ENCODE measurements at places on chromosomes 5 and 9.

GRCh38 chr5:87307796-87308423 lies 40.2 kb downstream of the RASA1 start:
- no peak for DNase-seq

DNA sequence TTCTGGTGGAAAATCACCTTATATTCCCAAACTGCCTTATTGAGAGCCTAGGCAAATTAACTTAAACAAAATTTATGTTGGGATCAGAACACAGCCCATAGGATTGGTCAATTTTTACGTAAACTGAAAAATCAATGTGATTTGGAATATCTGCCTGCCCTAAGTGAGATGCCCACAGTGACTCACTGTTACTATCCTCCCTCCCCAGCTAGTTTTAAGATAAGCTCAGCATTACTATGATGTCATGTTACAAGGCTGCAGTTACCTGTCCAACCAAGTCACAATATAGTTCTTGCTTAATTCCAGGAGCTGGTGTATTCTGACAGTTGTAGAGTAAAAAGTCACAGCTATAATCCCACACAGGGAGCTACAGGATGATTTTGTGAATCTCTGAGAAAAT lies 23.1 kb downstream of the SKP1 start:
- no peak for DNase-seq

DNA sequence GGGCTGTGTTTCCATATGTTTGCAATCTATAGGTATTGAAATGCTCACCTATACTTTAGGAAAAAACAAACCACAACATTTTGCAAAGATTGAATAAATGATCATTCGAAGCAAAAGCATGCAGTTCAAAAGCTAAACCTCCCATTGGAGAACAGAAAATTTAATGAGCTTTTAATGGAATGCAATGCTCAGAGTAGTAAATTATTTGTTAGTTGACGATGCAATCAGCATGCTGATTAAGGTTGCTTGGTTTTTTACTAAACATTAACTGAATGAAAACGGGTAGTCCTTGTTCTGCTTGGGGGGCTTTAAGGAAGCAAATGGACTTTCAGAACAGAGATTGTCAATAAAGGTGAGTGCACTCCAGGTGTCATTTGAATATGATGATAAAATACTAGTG lies 123.3 kb upstream of the TMEM161B start:
- DNase-seq, result no peak

DNA sequence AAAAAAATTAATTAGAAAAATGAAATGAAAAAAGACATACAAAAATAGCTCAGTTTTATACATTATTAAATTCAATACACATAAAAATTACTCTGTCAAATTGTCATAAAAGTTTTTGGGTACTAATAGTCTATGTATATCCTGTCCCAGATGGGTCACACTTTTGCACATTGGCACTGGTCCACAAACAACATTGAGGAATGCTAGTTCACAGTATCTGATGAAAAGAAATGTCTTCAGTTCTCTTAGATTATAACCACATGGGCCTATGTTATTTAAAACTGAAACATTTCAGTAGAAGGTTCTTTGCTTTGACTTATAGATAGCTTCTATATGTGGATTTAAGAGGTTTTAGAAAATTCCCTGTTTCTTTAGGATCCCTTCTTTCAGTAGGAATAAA lies 39.8 kb downstream of the LNPEP start:
- DNase-seq, result no peak

DNA sequence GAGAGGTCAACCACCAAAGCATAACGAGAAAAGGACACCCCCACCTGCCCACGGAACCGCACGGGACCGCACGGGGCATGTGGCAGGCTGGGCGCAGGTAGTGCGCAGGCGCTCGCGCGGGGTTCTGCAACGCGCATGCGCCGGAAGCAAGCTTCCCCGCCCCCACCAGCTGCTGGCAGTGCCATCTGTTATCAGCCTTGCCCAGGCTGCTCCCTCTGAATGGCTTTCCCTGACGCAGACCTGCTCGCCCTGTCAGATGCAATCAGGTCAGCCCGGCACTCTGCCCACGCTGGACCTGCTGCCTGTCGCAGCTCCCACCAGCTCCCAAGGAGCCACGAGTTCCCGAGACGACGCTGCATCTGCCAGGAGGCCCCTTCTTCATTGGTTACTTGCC lies 22.8 kb downstream of the PTCH1 start:
- DNase-seq, result no peak

DNA sequence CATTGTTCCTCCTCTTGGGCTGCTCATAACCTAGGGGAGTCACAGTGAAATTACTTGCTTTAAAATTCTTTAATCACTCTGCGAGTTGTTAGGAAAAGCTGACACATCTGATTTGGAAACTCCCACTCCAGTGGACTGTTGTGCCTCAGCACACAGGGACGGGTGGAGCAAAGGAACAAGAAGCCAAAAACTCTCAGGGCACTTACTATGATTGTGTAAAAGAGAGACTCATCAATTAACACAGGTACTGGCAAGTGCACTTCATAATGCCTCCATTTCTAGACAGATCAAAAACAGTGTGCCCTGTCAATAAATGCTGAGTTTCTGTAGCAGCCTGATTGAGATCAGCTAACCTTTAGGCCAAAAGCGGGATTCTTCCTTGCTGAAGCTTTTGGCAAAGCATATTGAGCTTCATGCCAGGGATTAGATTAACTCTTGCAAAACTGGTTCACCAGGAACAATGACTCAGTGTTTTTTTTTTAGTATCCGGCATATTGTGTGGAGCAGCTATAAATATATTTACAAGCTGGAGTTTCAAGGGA lies 55.9 kb downstream of the TMC1 start:
- no peak for DNase-seq

DNA sequence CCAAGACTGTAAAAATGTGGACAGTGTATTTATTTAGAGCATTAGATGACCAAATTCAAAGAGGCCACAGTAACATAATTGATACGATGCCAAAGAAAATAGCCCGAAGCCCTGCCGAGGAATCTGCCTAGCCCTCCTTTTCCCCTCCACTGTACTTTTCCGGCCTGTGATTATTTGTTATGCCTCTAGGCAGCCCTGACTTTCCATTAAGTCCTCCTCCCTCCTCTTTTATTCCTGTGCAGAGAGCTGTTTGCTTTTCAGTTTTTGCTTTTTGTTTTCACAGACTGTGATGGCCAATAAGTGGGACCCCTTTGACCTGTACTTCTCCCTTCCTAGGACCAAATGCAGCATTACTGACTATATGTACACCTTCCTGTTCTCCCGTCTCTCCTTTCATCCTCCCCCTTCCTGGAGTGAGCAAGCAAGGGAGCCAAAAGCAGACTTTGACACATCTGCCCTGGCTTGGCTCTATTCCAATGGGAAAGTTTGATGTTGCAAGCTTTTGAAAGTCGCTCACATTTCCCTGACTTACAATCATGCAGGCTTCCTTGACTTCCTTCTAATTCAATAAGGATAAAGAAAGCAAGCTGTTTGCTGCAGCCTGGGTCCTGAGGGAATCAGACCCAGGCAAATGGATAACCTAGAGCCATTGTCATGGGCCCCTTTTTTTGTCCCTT lies 76.1 kb downstream of the NREP start:
- no peak for DNase-seq

DNA sequence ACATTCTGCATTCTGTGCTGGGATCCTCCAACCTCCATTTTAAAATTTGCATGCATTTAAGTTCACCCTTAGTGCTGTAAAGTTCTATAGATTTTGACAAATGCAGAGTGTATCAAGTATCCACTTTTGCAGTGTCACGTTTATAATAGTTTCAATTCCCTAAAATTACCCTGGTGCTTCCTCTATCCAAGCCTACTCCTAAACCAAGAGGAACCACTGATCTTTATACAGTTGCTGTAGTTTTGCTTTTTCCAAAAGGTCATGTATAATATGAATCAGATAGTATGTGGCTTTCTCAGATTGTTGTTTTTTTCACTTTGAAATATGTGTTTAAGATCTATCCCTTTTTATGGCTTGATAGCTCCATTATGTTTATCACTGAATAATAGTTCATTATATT lies 468.4 kb upstream of the CDH6 start:
- no peak for DNase-seq

GRCh38 chr5:3265936-3266335 lies 329.7 kb upstream of the IRX1 start:
- DNase-seq, result no peak

DNA sequence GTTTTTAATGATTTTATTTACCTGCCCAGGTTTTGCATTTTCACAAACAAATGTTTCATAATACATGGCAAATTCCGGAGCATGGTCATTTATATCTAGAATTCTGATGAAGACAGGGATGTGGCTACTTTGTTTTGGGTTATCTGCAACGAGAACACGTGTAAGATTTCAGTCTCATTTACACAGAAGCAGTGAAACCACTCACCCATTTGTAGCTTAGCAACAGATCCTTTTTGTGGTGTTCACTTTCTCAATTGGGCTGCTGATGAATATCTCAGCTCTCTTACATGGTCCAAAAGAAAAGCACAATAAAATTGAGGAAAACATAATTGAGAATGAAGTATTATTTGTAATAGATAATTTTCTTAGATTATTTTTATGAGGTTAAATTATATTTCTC lies 148.6 kb downstream of the CDH9 start:
- no peak for DNase-seq

- DNase-seq, result no peak
Measured at GRCh38 chr5:121887727-121888126, 36.0 kb downstream of the FTMT start.

DNA sequence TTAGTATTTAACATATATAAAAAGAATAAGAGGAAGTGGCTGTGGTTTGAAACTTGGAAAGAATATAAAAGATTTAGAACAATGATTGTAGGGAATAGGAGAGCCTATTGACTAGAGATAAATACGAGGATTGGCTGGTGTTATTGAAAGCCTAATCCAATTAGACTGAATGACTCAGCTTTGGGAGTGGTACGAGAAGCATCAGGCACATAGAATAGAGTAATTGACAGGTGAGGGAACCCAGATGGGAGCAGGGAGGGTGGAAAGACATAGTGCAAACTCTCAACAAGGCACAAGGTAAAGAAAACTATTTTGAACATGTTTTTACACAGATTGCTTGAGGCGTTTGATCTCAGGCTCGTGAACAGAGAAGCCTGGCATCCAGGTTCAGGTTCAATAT lies 338.9 kb upstream of the KLF9 start:
- DNase-seq, result no peak

DNA sequence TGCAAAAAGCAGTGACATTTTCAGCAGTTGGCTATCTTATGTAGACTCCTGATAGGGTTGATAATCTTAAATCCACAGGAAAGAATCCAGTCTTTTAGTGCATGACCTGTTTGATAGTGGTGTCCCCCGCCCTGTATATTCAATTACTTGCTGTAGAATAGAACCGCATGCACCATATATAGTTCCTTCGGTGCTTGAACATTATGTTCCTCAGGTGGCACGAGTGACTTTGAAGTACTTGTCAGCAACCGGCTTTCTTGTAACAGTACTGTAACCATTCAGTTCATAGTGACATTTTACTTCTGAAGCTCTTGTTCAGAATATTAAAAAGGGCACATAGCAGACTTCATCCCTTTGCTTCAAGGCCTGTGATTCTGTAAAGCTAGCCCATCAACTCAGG lies 163.2 kb upstream of the KLF9 start:
- DNase-seq, result no peak

- DNase-seq, result no peak
Measured at GRCh38 chr5:54388811-54389210, 66.7 kb upstream of the HSPB3 start.

DNA sequence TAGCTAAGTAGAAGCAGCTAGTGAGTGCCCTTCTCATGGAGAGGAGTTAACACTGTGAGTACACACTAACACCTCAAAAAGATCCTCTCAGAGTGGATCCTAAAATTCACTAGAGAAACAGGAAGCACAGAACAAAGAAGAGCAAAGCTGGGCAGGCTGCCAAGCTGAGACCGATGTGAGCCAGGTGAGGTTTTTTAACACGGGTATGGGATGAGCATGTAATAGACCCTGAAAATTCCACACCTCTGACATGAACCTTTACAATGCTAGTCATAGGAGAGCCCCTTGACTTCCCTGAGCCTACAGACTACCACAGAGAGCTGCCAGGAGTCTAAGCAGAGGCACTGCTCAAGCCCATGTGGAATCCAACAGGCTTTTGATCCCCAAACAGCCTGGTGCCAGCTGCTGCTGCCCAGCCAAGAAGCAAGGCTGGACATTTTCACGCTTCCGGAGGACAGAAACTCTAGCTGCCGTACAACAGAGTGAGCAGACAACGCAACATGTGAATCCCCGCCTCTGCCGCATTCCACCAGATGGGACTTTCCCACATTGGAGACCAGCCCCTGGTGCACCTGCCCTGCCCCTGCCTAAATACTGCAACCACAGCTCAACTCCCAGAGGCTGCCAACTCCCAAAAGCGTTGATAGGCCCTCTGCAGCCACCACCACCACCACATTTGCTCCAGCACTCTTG lies 280.8 kb downstream of the CDH10 start:
- DNase-seq, result no peak

DNA sequence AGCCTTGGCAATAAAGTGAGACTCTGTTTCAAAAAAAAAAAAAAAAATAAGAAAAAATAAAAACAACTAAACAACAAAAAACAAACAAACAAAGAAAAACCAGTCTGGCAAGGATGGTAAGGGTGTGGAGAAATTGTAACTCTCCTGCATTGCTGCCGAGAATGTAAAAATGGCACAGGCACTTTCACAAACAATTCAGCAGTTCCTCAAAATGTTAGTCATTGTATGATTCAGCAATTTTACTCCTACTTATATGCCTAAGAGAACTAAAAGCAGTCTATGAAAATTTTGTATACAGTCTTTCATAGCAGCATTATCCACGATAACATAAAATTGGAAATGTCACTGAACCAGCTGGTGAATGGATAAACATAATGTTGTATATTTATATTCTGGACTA lies 280.4 kb downstream of the CDH9 start:
- DNase-seq, result no peak

GRCh38 chr5:168642019-168642418 lies 62.9 kb upstream of the PANK3 start:
- DNase-seq, result no peak

GRCh38 chr5:87243161-87243844 lies 24.4 kb upstream of the RASA1 start:
- no peak for DNase-seq

- no peak for DNase-seq
Measured at GRCh38 chr5:12876541-12877298, 972.5 kb upstream of the CTNND2 start.

DNA sequence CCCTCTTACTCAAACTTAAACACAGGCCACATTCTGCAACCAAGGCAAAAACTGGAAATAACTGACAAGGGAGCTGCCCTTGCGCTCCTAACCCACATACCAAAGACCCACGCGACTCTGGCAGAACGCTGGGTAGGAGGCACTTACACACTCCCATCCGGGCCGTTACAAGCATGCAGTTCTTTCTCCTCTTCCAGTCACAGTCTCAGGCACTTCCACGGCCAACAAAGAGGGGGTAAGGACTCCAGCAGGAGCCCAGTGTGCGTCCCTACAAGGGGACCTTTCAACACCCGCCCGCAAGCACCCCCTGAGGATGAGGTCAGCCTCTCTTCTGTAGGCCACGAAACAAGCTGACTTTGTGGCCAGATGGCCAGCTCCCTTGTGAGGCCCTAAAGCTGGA lies 57.4 kb downstream of the SERINC5 start:
- no peak for DNase-seq
